ENCODE measurements at places on chromosomes 1 and 21.
A peak's percentile ranks its signal among the peaks of the same experiment; 100 is the strongest.

DNA sequence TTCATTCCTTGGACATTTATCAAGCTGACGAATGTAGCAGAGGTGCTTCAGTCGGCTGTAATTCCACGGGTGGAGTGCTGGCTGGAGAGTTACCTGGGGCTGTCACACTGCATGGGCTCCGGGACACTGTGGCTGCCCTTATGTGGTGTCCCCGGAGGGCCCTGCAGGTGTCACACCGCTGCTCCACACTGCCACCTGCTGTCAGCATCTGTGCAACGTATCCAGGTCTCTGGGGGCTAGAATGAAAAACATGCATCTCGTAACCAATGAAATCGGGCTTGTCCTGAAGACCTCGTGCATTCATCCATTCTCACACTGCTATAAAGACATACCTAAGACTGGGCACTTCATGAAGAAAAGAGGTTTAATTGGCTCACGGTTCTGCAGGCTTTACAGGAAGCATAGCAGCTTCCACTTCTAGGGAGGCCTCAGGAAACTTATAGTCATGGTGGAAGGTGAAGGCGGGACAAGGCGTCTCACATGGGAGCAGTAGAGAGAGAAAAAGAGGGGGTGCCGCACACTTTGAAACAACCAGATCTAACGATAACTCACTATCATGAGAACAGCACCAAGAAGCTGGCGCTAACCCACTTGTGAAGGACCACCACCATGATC, 46.7 kb upstream of the PCBP3 start:
- peak; percentile 90 for DNase-seq

DNA sequence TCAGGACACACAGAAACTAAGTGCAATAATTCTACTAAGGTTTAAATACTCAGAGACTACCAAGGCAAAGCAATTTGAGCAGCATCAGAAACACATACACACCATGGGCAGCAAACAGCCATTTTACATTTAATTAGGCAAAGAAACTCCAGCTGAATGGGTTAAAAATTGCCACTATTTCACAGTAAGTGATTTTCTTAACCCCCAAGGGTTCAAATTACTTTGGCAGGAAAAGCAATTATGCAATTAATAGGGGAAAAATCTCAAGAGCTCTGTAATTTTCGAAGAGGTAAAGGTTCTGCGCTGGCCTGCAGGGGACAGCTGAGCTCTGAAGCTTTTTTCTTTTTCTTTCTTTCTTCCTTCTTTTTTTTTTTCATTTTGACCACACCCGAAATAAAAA, 206.2 kb upstream of the RRP15 start:
- no peak for DNase-seq

- DNase-seq: no peak
Observed at GRCh38 chr1:59678493-59679228, 136.1 kb upstream of the HOOK1 start.

GRCh38 chr1:178028841-178029481, 59.1 kb upstream of the SEC16B start:
- no peak for DNase-seq

DNA sequence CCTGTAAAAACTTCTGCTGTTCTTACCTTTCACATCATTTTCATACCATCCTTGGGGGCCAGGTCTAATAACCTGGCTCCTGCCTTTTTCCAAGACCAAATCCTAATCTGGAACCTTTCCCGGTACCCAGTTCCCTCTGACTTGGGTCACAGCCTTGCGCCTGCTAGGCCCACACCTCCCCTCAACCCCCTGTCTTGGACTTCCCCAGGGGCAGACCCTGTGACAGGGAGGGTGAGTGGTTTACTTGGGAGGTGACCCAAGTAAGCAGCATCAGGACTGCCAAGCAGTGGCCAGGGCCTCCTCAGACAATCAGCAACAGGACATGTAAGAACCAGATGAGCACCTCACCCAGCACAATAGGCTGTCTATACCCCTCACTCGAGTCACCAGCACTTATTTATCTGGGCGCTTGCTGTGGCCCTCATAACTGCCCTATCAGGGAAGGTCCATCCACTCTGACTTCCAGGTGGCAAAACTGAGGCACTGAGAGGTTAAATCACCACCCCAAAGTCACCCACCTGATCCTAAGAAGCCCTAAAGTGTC, 124.7 kb downstream of the MATN1 start:
- no peak for DNase-seq

GRCh38 chr1:150127868-150128267, 21.8 kb upstream of the PLEKHO1 start:
- DNase-seq: no peak

GRCh38 chr1:37123276-37124115, 89.2 kb upstream of the GRIK3 start:
- DNase-seq: no peak

- no peak for DNase-seq
Observed at GRCh38 chr1:85824066-85824840, 116.0 kb upstream of the ZNHIT6 start.

DNA sequence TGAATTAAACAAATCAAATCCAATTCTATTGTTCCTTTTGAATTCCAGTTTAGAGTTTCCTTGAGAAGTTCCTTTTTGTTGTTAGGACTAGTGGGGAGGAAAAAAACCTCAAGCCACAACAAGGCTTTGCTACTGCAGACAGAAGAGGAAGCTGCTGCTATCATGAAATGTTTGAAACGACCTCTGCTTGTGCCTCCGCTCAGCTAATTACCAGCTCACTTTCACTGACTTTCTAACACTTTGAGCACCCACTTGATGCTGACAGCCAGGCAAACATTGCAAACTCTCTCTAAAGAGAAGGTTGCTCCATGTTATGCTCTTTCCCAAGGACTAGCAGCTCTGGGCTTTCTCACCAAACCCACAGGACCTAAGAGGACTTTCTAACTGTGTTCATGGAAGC, 203.9 kb upstream of the PROX1 start:
- DNase-seq: no peak

- DNase-seq: no peak
Observed at GRCh38 chr1:97820470-97821188, 100.2 kb downstream of the DPYD start.

- no peak for DNase-seq
Observed at GRCh38 chr1:66312271-66312990, 221.5 kb upstream of the SGIP1 start.

DNA sequence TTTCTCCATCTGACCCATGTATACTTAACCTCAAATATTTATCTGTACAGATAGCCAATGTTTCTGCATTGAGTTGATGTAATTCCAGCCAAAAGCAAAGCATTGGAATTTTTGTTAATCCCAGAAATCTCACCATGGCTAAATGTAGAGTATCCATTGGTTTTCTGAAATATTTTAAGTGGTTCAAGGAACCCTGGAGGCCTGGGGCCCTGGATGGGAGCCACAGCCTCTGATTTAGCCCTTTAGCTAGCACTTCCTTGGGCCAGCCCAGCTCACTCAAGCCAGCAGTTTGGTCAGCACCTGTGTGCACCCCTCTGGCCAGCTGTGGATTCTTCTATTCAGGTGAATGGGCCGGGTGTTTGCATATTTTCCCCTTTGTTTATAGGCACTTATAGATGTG, 18.8 kb upstream of the EPS8L3 start:
- DNase-seq: no peak

GRCh38 chr1:207672522-207673130, 27.7 kb downstream of the CR1L start:
- DNase-seq: no peak

- no peak for DNase-seq
Observed at GRCh38 chr1:61626816-61627215, 98.1 kb downstream of the TM2D1 start.

DNA sequence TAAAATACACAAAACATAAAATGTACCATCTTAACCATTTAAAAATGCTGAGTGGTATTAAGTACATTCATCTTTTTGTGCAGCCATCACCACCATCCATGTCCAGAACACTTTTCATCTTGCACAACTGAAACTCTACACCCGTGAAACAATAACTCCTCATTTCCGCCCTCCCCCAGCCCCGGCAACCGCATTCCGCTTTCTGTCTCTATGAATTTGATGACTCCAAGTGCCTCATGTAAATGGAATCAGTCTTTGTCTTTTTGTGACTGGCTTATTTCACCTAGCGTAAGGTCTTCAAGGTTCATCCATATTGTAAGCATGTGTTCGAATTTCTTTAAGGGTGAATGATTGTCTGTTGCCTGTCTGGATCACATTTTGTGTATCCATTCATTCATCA, 37.2 kb downstream of the SCCPDH start:
- no peak for DNase-seq

DNA sequence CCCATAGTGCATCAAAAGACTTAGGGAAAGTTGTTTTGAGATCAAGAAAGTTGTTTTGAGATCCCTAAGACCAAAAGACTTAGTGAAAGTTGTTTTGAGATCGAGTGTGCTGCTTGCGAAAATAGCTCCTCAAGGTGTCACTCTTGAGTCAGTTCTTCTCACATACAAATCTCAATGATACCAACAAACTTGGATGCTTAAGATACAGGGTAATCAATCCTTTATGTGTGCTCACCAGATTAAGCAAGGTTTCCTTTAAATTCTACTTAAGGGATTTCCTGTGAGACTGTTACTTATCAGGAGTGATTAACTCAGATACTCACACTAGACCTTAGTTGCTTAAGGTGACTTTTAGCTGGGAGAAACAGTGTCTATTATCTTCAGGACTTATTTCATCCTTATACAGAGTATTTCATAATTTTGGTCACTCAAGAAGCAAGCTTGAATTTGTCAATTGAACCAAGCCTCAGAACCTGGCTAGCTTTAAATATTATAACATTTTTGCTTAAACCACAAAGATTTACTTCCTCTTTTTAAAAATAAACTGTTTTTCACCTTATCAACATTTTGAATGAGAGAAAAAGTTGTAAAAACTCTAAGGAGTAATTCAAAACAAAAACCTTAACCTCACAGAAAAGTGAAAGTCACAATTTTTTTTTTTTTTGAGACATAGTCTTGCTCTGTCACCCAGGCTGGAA, 8.0 kb upstream of the RLF start:
- DNase-seq: no peak

- DNase-seq: no peak
Observed at GRCh38 chr21:44337941-44338895, 972 bp downstream of the CFAP410 start.

DNA sequence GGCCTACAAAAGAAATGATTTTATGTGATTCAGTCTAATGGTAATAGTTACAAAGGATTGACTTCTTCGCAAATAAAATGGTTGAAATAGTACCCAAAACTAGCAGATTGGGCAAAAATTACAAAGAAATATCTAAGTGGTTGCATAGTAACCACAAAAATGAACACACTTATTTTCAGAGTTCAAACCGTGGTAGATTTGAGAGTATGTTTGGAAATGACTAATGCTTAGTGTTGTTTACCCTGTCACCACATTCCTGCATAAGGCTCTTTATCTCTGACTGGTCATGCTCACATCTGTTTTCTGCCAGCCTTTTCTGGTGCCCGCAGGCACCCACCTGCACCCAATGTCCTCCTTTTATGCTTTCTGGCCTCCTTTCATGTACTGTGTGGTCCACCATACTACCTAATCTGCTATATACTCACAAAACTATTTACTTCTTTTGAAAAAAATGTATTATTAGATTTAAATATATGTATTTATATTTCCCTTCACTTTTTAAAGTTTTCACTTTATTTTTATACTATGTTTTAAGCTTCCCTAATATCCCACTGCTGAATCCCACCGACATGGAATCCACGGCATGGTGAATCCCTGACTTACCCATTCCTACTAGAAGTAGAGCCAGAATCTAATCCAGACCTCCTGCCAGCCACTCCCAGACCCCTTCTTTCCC, 30.3 kb downstream of the PTPRC start:
- peak; percentile 30 for DNase-seq

GRCh38 chr1:107016376-107016978, 40.0 kb upstream of the PRMT6 start:
- DNase-seq: no peak

DNA sequence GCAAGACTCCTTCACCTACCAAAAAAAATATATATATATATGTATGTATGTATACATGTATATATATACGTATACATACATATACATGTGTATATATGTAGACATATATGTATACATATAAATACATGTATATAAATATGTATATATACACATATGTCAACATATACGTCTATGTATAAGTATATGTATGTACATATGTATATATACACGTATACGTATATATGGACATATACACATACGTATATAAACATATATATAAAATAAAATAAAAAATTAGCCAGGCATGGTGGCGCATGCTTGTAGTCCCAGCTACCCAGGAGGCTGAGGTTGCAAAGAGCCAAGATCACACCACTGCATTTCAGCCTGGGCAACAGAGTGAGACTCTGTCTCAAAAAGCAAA, 31.6 kb downstream of the BRWD1 start:
- no peak for DNase-seq

DNA sequence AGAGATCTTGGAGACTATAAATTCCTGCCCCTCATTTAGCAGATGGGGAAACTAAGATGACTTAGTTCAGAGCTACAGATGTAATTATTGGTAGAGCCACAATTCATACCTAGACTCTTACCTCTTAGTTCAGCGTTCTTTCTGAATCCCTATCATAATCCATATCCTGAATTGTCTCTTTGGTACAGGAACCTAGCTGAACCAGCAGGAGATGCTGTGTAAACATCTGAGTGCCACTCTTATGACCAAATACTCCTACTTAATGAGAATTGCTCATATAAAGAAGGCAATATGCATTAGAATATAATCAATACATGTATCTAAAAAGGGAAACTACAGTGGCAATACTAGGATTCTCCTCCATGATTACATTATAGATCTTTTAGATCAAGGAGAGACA, 459.0 kb downstream of the SIPA1L2 start:
- no peak for DNase-seq

DNA sequence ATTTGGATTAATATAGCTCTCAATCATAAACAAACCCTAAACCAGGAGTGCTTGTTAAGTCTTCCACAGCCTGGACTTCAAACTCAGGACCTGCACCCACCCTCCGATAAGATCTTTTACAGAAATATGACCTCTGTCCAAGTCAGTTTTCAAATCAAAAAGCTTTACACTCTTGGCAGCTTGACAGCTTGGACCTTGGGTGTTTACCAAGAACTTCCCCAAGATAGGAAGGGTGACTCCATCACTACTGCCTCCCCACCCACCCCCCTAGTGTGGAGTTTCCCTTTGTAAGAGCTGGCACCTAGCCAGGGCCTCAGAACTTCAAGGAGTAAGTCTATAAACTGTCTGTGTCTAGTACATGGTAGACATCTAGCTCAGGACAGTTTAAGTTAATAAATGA, 9.6 kb downstream of the BCAR3 start:
- DNase-seq: no peak

DNA sequence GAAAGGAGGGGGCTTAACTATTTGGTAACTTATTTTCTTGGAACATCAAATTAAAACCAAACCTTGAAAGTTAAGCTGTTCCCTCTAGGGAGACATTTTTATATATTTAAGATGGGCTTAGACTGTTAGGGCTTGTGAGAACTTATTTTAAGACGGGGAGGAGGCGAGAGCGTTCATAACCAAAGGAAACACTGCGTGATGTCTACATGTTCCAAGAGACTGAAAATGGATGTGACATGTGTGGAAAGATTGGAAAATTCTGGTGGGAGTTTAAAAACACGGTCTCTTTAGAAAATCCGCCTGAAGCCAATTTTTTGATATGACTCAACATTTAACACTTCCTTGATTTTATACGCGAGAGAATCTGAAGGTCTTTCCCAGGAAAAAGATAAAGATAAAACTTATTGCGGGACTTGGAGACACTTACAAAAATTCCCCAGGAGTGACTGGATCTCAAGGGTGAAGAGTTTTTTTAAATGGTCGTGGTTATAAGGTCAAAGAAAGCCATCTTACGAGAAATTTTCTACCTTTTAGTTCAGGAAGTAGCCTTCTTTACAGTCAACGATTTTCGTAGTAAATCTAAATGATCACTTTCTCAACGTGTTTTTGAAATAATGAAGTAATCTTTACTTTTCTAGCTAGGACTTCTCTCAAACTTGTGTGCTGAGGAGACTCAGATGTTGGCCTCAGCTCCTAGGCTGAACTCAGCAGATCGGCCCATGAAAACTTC, 828 bp downstream of the PNRC2 start:
- DNase-seq: no peak
